ENCODE measurements at places on chromosomes 3 and 15. TPM values are rescaled to one million over a fixed set of nuclear protein-coding genes. Genes with fewer than 3 reads are reported as not detected.

The ITIH1 gene
- total RNA-seq, result 1.5 TPM

The RASGRF1 gene
- total RNA-seq, result not detected

The FBLN2 gene
- 439 TPM for total RNA-seq

The IQCH gene
- 0.88 TPM for total RNA-seq

The SH2D7 gene
- not detected for total RNA-seq

Data from subcutaneous adipose tissue (tissue), 4 donors.